CD4-positive, CD25-positive, alpha-beta regulatory T cell (primary cell): ENCODE measurements at places on chromosomes 6 and 20. TPM values are rescaled to one million over a fixed set of nuclear protein-coding genes. Genes with fewer than 3 reads are reported as not detected.

Gene TOX2
- 9.2 TPM for total RNA-seq

Gene LY6G6D
- not detected for total RNA-seq

Gene TRIM40
- total RNA-seq = 0.39 TPM

Gene NFYA
- 37.9 TPM for total RNA-seq

Gene TXLNB
- total RNA-seq = 0.47 TPM

Gene NR2E1
- not detected for total RNA-seq

Gene IRF4
- 71.3 TPM for total RNA-seq

Gene C4B
- total RNA-seq = 3.6 TPM

Gene COL19A1
- total RNA-seq = 0.17 TPM

DNA sequence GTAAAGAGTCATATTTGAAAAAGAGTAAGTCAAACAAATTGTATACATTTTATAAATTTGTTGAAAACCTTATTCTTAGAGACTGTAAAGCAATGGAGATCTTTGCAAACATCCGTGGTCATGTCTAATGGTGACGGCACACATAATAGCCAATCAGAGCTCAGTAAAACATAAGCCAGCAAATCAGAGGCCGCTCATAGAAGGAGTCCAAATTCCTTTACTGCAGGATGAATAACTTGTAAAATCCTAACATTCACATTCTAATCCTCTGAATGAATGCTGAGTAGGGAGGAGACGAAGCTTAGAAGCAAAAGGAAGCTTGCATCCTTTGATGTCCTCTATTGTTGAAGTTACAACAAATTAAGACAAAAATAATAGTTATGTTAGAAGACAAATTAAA, 401.7 kb downstream of the PRKN start:
- H3K27ac ChIP-seq = no peak overlapping the region
- H3K4me1 ChIP-seq = no peaks in the 10 kb centered on the region
- no peak for DNase-seq
- H3K27me3 ChIP-seq = no peaks in the 10 kb centered on the region
- H3K36me3 ChIP-seq = no peaks in the 10 kb centered on the region
- no peak overlapping the region for H3K4me3 ChIP-seq

GRCh38 chr6:164356814-164357213, 942.3 kb downstream of the QKI start:
- H3K36me3 ChIP-seq = no peaks in the 10 kb centered on the region
- no peak overlapping the region for H3K27ac ChIP-seq
- H3K4me3 ChIP-seq = no peak overlapping the region
- H3K27me3 ChIP-seq = no peaks in the 10 kb centered on the region
- no peak for DNase-seq
- H3K4me1 ChIP-seq = no peaks in the 10 kb centered on the region

DNA sequence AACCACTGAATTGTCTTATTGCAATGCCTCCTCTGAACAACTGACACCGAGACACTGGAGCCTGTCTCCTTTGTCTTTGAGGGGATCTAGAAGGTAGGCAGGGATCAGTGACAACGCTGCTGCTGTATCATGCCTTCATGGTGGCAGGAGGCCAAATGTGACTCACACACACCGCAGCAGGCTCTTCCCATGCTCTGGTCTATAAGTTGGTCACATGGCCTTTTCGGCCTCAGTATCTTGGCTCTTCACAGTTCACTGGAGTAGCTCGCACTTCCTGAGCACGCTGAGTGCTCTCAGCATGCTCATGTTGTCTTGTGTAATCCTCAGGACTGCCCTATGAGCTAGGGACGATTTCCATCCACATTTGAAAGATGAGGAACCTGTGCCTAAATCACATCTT, 167.4 kb upstream of the PCSK2 start:
- no peak overlapping the region for H3K4me3 ChIP-seq
- H3K4me1 ChIP-seq = no peaks in the 10 kb centered on the region
- H3K27ac ChIP-seq = no peak overlapping the region
- H3K36me3 ChIP-seq = no peaks in the 10 kb centered on the region
- H3K27me3 ChIP-seq = no peaks in the 10 kb centered on the region

- no peak for DNase-seq
- H3K36me3 ChIP-seq = no peaks in the 10 kb centered on the region
- H3K27ac ChIP-seq = no peak overlapping the region
- no peaks in the 10 kb centered on the region for H3K27me3 ChIP-seq
Observed at GRCh38 chr20:43839793-43840199, 74.9 kb upstream of the TOX2 start.

DNA sequence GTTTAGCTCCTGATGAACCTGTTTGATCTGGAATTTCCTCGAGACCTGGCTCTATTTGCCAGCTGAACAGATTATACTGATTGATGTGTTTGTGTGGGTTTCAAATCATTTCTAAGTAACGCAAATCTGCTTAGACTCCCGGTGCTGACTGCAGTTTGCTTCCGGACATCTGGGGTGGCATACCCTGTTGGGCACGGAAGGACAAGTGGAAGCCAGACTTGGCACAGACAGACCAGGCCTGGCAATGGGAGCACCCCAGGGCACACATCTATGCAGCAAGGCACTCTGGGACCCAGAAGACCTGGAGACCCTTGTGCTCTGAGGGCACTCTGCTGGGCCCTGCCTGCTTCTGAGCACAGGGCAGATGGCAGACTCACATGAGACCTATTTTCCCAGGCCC, 433.7 kb upstream of the CHD6 start:
- H3K27me3 ChIP-seq = no peaks in the 10 kb centered on the region
- DNase-seq = no peak
- no peak overlapping the region for H3K27ac ChIP-seq

DNA sequence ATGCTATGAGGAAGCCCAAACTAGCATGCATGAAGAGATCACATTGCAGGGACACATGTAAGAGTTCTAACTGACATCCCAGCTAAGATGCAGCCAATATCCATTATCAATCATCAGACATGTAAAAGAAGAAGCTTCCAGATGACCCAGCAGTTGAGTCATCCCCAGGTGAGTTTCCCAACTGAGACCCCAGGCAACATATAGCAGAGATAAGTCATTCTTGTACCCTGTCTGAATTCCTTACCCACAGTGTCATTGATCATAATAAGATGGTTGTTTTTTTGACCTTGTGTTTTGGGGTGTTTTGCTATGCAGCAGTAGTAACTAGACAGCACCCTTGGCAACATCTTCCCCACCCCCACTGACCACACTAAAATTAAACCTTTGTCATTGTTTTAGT, 18.9 kb downstream of the SIRPD start:
- no peaks in the 10 kb centered on the region for H3K36me3 ChIP-seq
- no peak overlapping the region for H3K4me3 ChIP-seq
- H3K27me3 ChIP-seq = no peaks in the 10 kb centered on the region
- no peak overlapping the region for H3K27ac ChIP-seq

- H3K36me3 ChIP-seq = peaks cover 73% of the 10 kb centered on the region
- no peak overlapping the region for H3K27ac ChIP-seq
- no peak overlapping the region for H3K4me3 ChIP-seq
Observed at GRCh38 chr20:46063151-46063550, 26.6 kb downstream of the NCOA5 start.

GRCh38 chr20:51542033-51542570, 417 bp downstream of the NFATC2 start:
- peak; percentile 29 for DNase-seq
- peak overlapping the region; percentile 85 for H3K4me3 ChIP-seq
- H3K27ac ChIP-seq = peak overlapping the region; percentile 95
- H3K4me1 ChIP-seq = peaks cover 46% of the 10 kb centered on the region
- H3K36me3 ChIP-seq = peaks cover 14% of the 10 kb centered on the region

DNA sequence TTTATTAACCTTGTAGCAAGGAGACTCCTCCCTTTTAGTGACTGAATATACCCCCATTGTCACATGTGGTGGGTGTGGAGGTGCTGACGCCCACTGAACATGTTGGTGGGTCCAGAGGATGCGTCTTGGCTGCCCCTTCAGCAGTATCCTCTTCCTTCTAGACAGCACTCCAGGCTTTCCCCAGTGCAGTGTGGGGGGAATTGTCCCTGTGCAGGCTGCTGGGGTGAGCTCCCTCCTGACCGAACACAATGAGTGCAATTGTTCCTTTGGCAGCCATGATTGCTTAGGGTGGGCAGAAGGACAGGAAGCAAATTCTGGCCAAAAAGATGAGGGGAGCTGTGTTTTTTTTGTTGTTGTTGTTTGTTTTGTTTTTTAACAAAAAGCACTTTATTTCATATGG, 209.3 kb upstream of the PDE10A start:
- no peak overlapping the region for H3K4me3 ChIP-seq
- H3K4me1 ChIP-seq = no peaks in the 10 kb centered on the region
- no peak overlapping the region for H3K27ac ChIP-seq
- no peak for DNase-seq
- H3K27me3 ChIP-seq = peaks cover 3% of the 10 kb centered on the region

- no peak for DNase-seq
- no peak overlapping the region for H3K27ac ChIP-seq
- H3K4me1 ChIP-seq = no peaks in the 10 kb centered on the region
- no peaks in the 10 kb centered on the region for H3K27me3 ChIP-seq
- H3K4me3 ChIP-seq = no peak overlapping the region
Observed at GRCh38 chr20:25466846-25467245, 59.4 kb downstream of the GINS1 start.

- peak; percentile 58 for DNase-seq
- peak overlapping the region; percentile 56 for H3K27ac ChIP-seq
- peak overlapping the region; percentile 64 for H3K4me3 ChIP-seq
- no peaks in the 10 kb centered on the region for H3K36me3 ChIP-seq
- H3K4me1 ChIP-seq = peaks cover 60% of the 10 kb centered on the region
Observed at GRCh38 chr6:130215526-130215925, 7.2 kb downstream of the SAMD3 start.

GRCh38 chr6:54238396-54238795, 69.8 kb upstream of the TINAG start:
- H3K4me1 ChIP-seq = no peaks in the 10 kb centered on the region
- H3K36me3 ChIP-seq = no peaks in the 10 kb centered on the region
- H3K27me3 ChIP-seq = no peaks in the 10 kb centered on the region

DNA sequence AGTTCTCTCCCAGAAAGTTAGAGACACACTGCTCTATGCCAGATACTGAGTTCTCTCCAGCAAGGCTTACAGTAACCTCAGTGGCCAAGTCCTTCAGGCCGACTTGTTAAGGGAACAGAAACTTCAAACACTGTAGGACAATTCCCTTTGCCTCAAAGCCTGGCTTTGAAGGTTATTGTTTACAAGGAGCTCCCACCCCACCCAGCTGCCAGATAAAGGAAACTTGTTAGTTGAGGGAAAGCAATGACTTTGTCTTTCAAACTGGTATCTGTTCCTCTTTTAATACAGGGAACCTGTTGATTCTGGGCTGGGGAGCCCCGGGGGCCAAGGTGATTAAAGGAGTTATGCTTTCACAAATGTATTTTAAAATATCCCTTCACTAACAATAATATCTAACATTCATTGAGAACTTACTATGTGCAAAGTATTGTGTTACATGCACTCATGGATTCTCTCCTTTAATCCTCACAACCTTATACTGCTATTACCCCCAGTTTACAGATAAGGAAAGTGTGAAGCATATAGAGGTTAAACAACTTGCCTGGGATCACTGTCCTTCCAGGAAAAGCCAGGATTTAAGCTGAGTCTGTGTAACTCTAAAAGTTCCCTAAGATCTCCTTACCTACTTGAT, 27.6 kb upstream of the CDKN1A start:
- no peak for DNase-seq
- H3K36me3 ChIP-seq = no peaks in the 10 kb centered on the region
- H3K4me3 ChIP-seq = no peak overlapping the region
- H3K27ac ChIP-seq = no peak overlapping the region
- H3K4me1 ChIP-seq = no peaks in the 10 kb centered on the region
- peaks cover 12% of the 10 kb centered on the region for H3K27me3 ChIP-seq

DNA sequence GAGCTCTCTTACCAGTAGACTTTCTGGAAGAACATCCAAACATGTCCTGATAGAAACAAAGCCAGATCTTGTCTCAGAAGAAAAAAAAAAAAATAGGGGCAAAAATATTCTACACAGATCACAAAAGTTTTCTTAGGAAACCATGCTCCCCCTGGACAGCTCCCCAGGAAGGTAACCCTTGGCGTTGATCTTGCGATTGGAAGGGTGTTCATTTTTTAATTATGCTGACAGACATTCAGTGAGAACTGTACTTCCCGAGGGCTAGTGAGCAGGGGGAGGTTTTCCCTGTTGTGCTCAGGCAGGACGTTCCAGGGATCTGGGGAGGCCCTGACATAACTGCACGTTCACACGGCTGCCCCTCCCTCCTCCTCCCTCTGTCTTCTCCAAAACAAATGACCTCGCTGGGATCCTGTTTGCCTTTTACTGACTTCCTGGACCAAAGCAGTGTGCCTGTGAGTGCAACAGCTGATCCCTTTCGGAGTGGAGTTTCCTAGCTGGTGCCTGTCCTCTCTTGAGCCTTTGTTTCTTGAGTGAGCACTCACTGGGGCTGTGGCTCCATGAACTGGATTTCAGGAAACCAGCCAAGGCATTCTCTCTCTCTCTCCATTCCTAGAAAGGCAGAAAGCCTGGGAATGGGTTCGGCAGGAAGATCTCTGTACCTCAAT, 46.7 kb downstream of the MARCKS start:
- no peaks in the 10 kb centered on the region for H3K36me3 ChIP-seq
- no peaks in the 10 kb centered on the region for H3K4me1 ChIP-seq
- no peak overlapping the region for H3K27ac ChIP-seq
- H3K4me3 ChIP-seq = no peak overlapping the region
- no peaks in the 10 kb centered on the region for H3K27me3 ChIP-seq

GRCh38 chr6:8947900-8948299, 512.6 kb upstream of the SLC35B3 start:
- no peaks in the 10 kb centered on the region for H3K36me3 ChIP-seq
- no peak for DNase-seq
- no peak overlapping the region for H3K4me3 ChIP-seq
- no peaks in the 10 kb centered on the region for H3K4me1 ChIP-seq
- no peaks in the 10 kb centered on the region for H3K27me3 ChIP-seq
